Stimulated activated CD8-positive, alpha-beta memory T cell treated with anti-CD3 and anti-CD28 coated beads, Interleukin-12 subunit alpha, Interleukin-12 subunit beta, amount 100 ng/mL, for 4 hours (primary cell): ENCODE measurements at places on chromosomes 12 and 14.

GRCh38 chr12:121124402-121125109, 8.1 kb upstream of the P2RX7 start:
- DNase-seq: no peak

GRCh38 chr14:65826946-65827345, 414.4 kb downstream of the FUT8 start:
- DNase-seq: no peak

DNA sequence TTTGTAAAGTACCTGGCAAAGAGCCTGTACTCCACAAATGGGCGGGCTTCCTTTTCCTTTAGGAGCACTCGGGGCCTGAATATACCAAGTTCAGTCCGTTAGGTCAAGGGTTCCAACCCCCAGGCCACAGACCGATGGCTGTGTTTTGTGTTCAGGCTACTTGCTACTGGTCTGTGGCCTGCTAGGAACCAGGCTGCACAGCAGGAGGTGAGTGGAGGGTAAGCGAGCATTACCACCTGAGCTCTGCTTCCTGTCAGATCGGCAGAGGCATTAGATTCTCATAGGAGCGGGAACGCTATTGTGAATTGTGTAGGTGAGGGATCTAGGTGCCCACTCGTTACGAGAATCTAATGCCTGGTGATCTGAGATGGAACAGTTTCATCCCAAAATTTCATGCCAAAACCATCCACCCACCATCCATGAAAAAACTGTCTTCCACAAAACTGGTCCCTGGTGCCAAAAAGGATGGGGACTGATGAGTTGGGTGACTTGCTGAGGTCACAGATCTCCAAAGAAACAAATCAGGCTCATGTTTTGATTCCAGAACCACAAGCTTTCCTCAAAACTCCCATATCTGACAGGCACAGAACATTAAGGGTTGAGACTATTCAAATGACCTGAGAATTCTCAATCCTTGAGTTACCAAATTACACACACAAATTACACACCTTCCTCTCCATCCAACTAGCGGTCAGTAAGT, 4.2 kb downstream of the CSRP2 start:
- DNase-seq: no peak

- no peak for DNase-seq
Measured at GRCh38 chr12:3698218-3698974, 54.5 kb downstream of the CRACR2A start.

- DNase-seq: no peak
Measured at GRCh38 chr12:43807386-43807785, 1.3 kb upstream of the TWF1 start.

- no peak for DNase-seq
Measured at GRCh38 chr12:92158796-92159439, 13.3 kb upstream of the BTG1 start.

GRCh38 chr12:92866418-92866817, 62.7 kb downstream of the EEA1 start:
- DNase-seq: no peak

- no peak for DNase-seq
Measured at GRCh38 chr14:32012571-32012970, 64.5 kb upstream of the ARHGAP5 start.

DNA sequence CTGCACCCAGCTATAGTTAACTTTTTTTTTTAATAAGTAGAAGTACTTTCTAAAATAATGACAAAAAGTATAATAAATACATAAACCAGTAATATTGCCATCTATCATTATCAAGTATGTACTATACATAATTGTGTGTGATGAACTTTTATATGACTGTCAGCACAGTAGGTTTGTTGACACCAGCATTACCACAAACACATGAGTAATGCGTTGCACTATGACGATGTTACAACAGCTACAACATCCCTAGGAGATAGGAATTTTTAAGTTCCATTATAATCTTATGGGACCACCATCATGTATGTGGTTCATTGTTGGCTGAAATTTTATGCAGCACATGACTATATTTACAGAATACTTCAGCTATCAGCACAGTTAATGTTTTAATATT, 62.9 kb upstream of the VSX2 start:
- DNase-seq: no peak

DNA sequence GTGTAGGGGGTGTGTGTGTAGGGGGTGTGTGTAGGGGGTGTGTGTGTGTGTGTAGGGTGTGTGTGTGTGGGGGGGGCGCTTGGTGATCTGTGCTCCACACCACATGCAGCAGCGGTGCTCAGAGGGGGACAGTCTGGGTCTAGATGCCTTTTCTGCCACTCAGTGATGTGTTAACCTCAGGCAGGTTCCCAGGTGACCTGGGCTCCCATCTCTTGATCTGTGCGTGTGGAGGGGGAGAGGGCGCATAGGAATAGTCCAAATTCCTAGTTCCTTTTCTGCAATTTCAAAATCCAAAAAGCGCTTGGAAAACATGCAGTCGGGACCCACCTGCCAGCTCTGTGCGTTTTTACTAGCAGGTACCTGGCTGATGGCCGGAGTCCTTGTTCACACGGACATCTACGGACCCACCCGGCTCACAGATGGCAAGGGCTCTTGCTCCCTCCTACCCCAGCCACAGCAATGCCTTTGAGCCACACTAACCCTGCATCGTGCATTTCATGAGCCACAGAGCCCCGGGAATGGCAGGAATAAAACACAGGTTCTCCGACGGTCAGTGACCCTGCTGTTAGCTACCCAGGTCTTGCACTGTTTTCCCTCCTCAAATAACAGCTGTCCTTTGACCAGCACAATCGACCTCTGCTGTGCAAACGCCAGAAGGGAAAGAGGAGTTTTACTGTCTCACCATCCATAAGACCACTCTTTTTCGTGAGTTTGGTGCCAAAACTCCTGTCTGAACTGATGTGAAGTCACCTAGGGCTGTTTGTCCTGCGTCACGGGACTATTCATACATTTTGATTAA, 120.8 kb downstream of the GLT1D1 start:
- no peak for DNase-seq

DNA sequence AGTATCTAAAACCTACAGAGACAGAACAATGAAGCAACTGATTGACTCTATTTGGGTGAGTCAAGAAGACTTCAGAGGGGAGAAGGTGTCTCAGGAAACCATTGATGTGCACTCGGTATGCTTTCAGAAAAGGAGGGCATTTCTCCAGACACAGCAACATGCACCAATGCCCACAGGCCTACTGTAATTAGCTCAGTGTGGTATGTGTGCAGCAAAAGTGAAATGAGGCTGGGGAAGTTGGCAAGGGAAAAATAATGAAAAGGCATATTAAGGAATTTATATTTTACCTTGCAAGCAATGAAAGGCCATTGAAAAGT, 158.4 kb upstream of the GRIP1 start:
- DNase-seq: no peak

- DNase-seq: no peak
Measured at GRCh38 chr12:6553051-6553868, 2.6 kb downstream of the IFFO1 start.

GRCh38 chr14:105087308-105087962, 22.2 kb upstream of the GPR132 start:
- DNase-seq: no peak

GRCh38 chr12:81866081-81866480, 106.9 kb upstream of the PPFIA2 start:
- DNase-seq: no peak

- no peak for DNase-seq
Measured at GRCh38 chr12:92493816-92494215, 209.0 kb upstream of the PLEKHG7 start.

- no peak for DNase-seq
Measured at GRCh38 chr12:76878099-76878898, 520 bp downstream of the CSRP2 start.

GRCh38 chr12:120100630-120101029, 15.9 kb downstream of the RAB35 start:
- DNase-seq: no peak

DNA sequence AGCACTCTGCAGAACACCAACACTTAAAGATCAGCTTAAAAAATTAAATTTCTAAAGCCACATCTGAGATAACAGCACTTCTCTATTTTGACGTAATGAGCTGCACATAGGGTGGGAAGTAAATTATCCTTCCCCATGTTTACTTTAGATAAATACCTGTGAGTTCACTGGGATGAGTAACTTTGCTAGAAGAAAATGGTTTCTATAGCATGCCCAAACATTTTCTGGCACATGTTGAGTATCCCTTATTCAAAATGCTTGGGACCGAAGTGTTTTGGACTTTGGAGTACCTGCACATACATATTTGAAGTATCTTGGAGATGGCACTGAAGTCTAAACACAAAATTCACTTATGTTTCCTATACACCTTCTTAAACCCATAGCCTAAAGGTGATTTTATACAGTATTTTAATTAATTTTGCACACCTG, 6.6 kb downstream of the SLC38A2 start:
- no peak for DNase-seq

DNA sequence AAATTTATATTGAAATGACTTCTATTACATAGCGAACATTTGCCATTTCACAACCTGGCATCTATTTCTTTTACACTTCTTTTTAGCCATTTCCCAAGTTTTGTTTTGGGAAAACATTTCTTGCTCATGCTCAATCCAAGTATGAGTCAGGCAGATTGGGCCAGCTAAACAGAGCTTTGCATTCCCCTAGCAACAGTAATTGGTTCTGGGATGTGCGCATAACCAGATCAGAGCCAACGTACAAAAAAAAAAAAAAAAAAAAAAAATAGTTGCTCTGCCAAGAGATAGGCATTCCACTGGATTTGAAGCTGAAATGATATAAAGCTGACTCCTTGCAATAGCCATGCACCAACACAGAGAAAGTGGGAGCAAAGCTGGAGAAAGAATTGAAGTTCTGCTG, 37.5 kb downstream of the PLCZ1 start:
- DNase-seq: no peak

GRCh38 chr12:109678719-109679118, 34.9 kb upstream of the FAM222A start:
- no peak for DNase-seq

GRCh38 chr14:75886636-75887348, 95.0 kb downstream of the TGFB3 start:
- DNase-seq: no peak

GRCh38 chr12:100197486-100197885, 3.1 kb upstream of the ACTR6 start:
- no peak for DNase-seq

DNA sequence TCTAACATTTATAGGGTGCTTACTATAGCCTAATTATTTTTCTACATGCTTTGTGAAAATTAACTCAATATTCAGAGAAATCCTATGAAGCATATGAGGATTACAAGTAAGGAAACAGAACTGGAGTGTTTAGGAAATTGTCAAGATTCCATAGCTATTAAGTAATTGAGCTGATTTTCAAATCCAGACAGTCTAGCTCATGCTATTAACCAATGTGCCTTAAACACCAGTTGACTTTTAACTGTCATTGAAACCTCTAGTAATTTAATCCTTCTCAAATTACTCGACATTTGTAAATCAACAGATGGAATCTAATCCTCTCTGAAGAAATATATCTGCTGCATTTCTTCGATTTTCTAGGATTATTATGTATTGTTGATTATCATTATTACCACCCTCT, 488.9 kb downstream of the MDGA2 start:
- DNase-seq: no peak

- DNase-seq: no peak
Measured at GRCh38 chr12:96208801-96209549, 14.8 kb downstream of the ELK3 start.

DNA sequence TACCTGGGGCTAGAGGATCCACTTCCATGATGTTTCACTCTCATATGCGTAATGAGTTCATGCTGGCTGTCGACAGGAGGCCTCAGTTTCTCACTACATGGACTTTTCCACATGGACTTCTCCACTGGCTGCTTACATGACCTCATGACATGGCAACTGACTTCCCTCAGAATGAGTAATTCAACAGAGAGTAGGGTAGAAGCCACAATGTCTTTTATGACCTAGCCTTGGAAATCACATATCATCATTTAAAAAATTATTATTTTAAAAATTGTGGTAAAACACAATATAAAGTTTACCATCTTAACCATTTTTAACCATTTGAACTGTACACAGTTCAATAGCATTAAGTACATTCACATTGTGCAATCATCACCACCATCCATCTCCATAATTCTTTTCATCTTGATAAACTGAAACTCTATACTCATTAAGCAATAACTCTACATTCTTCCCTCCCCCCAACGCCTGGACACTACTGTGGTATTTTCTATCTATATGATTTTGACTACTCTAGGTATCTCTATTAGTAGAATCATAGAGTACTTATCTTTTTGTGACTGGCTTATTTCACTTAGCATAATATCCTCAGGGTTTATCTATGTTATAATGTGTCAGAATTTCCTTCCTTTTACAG, 144.5 kb downstream of the TGFB3 start:
- DNase-seq: no peak

DNA sequence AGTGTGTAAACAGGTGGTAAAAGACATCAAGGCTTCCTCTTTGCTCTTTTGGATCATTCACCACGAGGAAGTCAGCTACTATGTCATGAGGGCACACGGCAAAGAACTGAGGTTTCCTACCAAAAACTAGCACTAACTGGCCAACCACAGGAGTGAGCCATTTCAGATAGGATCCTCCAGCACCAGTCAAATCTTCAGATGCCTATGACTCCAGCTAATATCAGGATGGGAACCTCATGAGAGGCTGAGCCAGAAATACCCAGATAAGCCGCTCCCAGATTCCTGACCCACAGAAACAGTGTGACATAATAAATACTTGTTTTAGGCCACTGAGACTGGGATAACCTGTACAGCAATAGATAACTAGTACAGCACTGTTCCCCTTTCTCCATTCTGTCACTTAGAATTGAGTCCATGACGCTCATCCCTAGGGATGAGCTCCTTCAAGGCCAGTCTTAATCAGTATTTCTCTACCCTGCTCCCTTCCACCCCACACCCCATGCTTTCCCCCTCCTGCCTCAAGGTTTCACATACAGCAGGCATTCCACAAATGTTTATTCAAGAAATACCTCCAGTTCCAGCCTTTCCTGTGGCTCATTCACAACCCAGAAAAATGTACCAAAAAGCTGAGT, 68.4 kb downstream of the PPM1H start:
- DNase-seq: no peak

GRCh38 chr12:112906712-112907414, at the start of gene OAS1:
OAS1 (plus strand) TSS chr12:112906962; CDS start chr12:112907040, 78 bp downstream.
- no peak for DNase-seq
